ENCODE measurements at places on chromosomes 3 and 15. TPM values are rescaled to one million over a fixed set of nuclear protein-coding genes. Genes with fewer than 3 reads are reported as not detected.

Gene SENP8
- 2.5 TPM for total RNA-seq

DNA sequence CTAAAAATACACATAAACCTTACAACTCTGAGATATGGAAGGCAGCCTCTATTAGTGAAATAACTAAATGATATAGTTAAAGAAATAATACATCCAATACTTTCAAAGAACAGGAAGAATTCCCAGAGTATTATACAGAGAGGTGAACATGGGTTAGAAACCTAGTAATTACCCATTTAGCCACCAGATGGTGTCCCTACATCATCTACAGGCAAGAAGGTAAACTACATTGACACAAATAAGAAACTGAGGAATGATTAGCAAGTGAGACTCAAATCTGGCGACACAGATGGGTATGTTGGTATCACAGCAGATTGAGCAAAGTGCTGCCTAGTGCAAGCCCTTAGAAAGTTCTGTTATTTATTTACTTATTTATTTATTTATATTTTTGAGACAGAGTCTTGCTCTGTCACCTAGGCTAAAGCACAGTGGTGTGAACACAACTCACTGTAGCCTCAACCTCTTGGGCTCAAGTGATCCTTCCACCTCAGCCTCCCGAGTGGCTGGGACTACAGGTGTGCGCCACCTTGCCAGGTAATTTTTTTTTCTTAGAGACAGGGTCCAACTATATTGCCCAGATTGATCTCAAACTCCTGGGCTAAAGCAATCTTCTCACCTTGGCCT is 28.2 kb downstream of the NEK4 start:
- no peak for DNase-seq
- H3K36me3 ChIP-seq: peaks cover 28% of the 10 kb centered on the region
- H3K27me3 ChIP-seq: no peaks in the 10 kb centered on the region

- no peak overlapping the region for H3K27ac ChIP-seq
- H3K27me3 ChIP-seq: no peaks in the 10 kb centered on the region
- H3K4me3 ChIP-seq: no peak overlapping the region
- H3K4me1 ChIP-seq: no peaks in the 10 kb centered on the region
- H3K36me3 ChIP-seq: peaks cover 1% of the 10 kb centered on the region
- no peak for DNase-seq
Observed at GRCh38 chr3:27686642-27687041, 35.5 kb downstream of the EOMES start.

GRCh38 chr3:63990733-63991132 is 32.6 kb downstream of the PSMD6 start:
- no peak for DNase-seq
- peak overlapping the region; percentile 53 for H3K27ac ChIP-seq
- no peak overlapping the region for H3K4me3 ChIP-seq
- no peaks in the 10 kb centered on the region for H3K27me3 ChIP-seq
- peaks cover 42% of the 10 kb centered on the region for H3K4me1 ChIP-seq

DNA sequence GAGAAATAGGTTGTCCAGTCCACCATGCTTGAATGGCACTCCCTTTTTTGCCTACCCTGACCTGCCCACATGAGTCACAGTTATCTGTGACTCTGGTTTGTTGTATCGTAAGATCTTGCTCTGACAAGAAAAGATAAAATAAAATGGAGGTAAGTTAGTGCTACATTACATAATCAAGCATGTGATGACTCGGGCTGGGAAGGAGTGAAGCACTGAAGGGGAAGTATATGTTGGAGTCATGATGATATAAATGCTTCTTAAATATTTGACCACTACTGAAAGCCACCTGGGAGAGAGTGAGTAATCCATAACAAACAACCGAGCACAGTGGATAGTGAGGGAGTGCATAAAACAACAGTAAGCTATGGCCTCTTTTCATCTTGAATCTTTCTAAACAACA is 124.4 kb downstream of the SHOX2 start:
- no peaks in the 10 kb centered on the region for H3K36me3 ChIP-seq
- no peaks in the 10 kb centered on the region for H3K4me1 ChIP-seq

All from activated CD4-positive, alpha-beta memory T cell treated with anti-CD3 and anti-CD28 coated beads for 36 hours (primary cell).